Activated T-cell treated with anti-CD3 and anti-CD28 coated beads, Interleukin-2, amount 50 U/mL, for 48 hours (primary cell): ENCODE measurements at places on chromosomes 5 and 9.
A peak's percentile ranks its signal among the peaks of the same experiment; 100 is the strongest.

DNA sequence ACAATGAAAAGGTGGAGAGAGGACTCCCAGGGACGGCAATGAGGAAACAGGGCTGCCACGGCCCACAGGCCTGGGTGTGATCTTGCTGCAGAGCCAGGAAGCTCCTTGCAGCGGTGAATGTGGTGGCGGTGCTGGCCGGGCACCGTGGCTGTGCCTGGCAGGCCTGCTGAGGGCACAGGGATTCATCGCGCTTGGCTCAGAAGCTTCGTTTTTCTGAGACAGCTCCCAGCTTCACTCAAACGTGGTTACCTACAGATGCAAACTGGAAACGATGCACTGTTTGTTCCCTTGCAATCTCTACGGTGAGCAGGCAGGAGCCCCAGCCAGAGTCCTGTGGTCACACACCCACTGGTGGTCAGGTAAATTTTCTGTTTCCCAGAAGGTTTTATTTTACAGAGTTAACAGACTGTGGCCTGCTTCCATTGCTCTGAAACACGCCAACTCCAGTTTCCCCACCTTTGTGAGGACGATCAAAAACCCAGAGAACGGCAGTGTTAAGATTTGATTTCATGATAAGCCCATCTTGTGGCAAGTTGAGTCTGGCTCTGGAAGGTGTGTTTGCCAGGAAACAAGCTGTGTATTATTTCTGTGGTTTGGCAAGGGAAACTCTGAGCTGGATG lies 183.9 kb downstream of the AUH start:
- peak; percentile 73 for DNase-seq

DNA sequence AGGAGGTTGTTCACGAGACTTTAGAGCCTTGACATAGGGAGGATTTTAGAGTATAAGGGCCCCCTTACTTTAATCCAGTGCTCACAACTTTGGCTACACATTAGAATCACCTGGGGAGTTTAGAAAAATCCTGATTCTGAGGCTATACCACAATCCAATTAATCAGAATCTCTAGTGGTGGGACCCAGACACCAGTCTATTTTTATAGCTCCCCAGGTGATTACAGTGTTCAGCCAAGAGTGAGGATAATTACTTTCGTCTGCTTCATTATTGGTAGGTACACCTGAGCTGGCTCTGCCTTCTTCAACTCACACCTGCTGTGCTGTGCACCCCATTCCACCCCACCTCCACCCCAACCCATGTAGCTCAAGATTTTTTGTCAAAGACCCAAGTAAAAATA lies 141.3 kb upstream of the EPB41L4A start:
- no peak for DNase-seq

- no peak for DNase-seq
Observed at GRCh38 chr5:10233505-10233904, 16.2 kb downstream of the ATPSCKMT start.

GRCh38 chr5:145848854-145849253 lies 13.7 kb upstream of the PRELID2 start:
- DNase-seq = no peak

- peak; percentile 10 for DNase-seq
Observed at GRCh38 chr5:176738637-176739250, 71.6 kb upstream of the UNC5A start.

GRCh38 chr5:71576241-71576640 lies 10.9 kb upstream of the MCCC2 start:
- no peak for DNase-seq

- DNase-seq = no peak
Observed at GRCh38 chr5:123808461-123809380, 296.7 kb downstream of the CSNK1G3 start.

DNA sequence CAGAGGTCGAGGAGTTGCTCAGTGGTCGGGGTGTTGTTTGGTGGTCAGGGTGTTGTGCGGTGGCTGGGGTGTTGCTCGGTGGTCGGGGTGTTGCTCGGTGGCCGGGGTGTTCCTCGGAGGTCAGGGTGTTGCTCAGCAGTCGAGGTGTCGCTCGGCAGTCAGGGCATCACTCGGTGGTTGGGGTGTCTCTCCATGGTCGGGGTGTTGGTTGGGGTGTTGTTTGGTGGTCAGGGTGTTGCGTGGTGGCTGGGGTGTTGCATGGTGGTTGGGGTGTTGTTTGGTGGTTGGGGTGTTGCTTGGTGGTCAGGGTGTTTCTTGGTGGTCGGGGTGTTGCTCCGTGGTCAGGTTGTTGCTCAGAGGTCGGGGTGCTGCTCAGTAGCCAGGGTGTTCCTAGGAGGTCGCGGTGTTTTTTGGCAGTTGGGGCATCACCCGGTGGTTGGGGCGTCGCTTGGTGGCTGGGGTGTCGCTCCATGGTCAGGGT lies 11.0 kb upstream of the GPSM1 start:
- DNase-seq = no peak
